Fibroblast of skin of scalp (primary cell): ENCODE measurements at places on chromosomes 7 and 10.
A peak's percentile ranks its signal among the peaks of the same experiment; 100 is the strongest.

DNA sequence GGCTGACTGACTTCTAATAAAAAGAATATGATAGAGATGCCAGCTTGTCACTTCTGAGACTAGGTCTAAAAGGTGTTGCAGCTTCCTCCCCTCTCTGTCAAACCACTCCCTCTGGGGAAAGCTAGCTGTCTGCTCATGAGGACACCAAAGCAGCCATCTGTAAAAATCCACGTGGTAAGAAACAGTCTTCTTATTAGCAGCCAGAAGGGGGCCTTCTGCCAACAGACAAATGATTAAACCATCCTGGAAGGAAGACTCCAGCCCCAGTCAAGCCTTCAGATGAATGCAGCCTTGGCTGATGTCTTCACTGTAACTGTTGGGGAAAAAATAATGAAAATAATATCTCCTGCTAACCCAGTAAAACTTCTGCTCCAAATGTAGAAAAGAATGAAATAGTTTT lies 41.9 kb upstream of the DAGLB start:
- no peak for DNase-seq

- no peak for DNase-seq
These were observed 44.1 kb downstream of the SGMS1 start for GRCh38 chr10:50579491-50580261.

GRCh38 chr10:29530112-29530976 lies 104.4 kb downstream of the SVIL start:
- DNase-seq: no peak

DNA sequence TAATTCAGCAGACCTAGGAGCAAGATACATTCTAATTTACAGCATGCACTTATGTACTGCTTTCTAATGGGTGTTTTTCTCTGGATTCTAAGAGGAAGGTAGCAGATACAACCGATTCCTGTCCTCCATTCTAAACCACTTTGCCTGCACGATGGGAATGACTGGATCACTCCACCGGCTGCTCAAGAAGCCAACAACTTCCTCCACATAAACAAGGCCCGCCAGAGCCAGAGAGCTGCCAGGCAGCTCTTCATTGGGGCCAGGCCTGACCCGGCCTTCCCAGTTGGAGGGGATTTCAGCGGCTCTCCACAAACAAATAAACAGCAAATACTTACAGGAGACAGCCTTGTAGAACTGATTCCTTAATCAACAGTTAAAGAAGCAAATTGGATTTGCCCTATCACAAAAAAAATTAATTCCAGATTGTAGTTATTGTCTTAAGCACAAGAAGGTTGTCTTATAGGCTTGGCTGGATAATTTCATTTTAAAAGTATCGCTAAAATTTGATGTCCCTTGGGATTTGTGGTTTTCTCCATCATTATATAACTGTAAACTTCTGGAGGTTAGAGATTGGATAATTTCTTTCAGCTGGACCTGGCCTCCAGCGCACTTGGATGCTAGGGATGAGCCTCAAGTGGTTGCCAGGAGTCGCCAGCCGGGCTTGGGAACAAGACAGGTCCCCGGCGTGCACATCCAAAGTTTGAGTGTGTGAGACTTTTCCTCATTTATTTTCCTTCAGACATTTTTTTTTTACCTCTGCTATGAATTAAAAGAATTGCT lies 20.9 kb downstream of the EBF3 start:
- peak; percentile 53 for DNase-seq

- peak; percentile 17 for DNase-seq
These were observed 48.9 kb downstream of the PARD3 start for GRCh38 chr10:34766266-34766600.

DNA sequence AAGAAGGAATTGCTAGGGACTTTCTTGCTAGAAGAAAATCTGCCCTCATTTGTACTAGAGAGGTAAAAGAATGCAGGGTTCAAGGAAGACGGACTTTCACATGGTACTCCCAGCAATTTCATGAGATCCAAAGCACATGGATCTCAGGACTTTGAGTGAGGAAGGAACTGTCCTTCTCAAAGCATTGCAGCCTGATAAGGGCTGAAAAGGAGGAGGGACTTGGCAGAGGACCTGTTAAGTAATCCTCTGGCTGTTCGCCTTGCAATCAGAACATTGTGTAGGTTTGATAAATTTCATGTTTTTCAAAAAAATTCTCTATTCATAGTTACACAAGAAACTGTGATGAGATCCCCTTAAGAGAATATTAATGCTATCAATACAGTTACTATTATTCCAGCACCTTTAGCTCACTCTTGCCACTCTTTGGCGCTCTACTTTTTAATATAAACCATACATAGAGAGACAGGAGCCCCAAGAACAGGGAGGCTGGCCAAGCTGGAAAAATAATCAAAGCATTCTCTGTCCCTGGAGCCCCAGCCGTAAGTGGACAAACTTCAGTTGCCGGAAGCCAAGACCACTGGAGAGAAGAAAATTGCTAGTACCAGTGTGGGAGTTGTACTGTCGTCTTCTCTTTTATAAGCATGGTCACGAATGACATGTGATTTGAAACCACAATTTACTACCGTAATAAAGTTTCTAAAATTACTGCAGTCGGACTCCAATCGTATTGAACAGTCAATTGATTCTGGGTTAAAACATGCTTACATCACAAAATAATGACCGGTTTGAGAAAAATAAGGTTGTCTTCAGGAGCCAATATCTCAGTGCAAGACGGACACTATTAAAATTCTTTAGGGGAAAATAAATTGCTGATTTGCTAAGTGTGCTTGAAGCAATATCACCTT lies 424.4 kb downstream of the SDK1 start:
- DNase-seq: no peak

- peak; percentile 55 for DNase-seq
These were observed 7.2 kb upstream of the ADAM22 start for GRCh38 chr7:87926581-87927461.

GRCh38 chr10:117805139-117805538 lies 241.6 kb downstream of the RAB11FIP2 start:
- DNase-seq: no peak

- DNase-seq: peak; percentile 34
These were observed 62.3 kb upstream of the DGKI start for GRCh38 chr7:137909042-137909441.

DNA sequence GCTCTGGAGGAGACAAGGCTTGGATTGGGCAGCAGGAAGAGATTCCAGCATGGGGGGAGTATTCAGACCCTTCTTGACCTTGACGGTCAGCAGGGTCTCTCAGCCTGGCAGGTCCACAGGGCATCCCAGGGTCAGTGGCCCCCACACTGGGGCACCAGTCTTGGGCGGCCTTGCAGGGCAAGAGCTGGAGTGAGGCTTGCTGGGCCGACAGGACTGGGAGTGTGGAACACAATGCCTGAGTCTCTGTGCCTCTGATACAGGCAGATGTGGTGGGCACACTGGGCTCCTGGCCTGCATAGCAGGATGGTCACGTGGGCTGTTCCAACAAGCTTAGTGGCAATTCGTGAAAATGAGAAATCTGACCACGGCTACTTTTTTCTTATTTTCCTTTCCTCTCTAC lies 229.7 kb downstream of the TCERG1L start:
- no peak for DNase-seq

GRCh38 chr7:105810556-105810955 lies 65.8 kb downstream of the ATXN7L1 start:
- no peak for DNase-seq

DNA sequence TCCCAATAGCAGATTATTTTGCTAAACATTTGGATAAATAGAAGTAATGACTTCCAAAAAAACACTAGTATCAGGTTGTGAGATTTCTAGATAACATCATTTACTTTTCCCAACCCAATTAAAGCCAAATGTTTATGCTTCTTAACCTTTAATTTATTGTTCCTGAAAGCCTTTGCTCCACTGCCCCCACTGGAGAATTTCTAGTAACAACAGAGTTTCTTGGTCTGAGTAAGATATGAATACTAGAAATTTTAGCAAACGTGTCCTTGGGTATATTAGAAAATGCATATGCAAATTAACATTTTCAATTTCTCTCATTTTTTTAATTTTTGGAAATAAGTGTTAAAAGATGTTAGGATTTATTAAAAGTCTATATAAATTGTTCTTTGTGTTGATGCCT lies 958.0 kb upstream of the PHF14 start:
- DNase-seq: no peak

DNA sequence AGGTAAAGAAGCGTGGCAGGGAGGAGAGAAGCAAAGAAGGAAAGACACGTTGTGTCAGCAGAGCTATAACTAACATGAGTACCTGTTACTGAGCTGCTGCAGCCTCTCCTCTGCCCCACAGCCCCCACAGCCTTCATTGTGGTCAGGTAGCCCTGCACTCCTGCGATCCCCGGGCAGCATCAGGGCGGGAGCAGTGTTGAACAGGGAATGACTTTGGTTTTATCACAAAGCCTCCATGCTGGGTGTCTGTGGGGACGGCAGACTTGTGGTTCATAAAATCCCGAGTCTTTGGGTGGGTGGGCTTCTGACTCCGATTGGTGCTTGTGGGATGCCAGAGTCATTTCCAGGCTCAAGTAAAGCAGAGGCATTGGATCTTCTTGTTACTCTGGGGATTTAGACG lies 14.8 kb upstream of the PRKAG2 start:
- DNase-seq: no peak

GRCh38 chr10:75283671-75284470 lies 48.1 kb upstream of the COMTD1 start:
- DNase-seq: peak; percentile 85

DNA sequence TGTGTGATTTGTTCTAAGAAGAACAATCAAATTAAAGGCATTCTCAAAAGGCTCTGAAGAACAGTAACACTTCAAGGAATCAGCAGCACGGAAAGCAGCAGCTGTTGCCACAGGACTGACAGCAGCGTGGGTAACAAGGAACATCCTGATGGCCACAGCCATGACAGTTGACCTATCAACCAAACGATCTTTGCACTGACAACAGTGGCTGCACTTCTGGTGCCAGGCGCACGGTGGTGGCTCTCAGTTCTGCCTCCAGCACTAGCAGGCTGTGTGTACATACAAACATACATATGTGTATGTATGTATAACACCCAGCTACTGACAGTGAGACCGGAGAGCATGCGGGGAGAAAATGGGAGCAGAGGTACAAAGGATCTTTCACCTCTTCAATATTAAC lies 114.1 kb downstream of the ZFAND4 start:
- DNase-seq: no peak

DNA sequence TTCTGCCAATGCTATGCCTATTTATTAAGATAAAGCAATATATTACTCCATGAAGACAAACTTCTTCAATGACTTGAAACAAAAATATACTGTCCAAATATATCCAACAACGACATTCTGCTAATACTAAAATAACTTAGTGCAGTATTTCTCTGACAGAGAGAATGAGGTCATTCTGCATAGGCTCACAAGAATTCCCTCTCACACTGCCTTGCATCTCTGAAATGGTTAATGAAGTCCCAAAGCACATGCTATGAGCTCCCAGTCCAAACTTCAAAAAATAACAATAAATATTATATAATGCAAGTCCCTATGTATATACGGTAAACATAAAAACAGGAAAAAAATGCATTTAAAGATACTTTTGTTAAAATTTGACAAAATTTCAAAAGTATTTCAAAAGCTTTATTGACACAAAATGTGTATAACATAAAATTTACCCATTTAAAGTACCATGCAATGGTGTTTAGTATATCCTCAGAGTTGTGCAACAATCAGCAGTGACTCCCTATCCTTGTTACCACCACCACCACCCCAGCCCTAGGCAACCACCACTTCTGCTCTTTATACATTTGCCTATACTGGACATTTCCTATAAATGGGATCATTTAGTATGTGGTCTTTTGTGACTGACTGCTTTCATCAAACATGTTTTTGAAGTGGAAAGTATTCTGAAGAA lies 27.6 kb downstream of the CHCHD3 start:
- peak; percentile 36 for DNase-seq

DNA sequence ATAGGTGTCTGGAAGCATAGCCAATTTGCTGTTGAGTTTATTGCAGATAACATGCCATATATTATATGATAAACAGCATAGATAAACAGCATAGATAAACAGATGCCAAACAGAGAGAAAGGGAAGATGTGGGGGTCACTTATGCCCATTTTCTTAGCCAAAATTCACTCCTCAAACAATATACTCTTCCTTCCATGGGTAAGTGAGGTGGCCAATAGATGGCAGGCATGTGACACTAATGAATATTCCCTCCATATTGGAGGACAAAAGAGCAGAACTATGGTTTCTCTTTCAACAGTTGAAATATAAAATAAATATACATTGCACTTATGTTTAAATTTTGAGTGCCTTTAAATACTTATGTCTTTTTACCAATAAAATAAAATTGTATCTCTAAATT lies 1212.8 kb downstream of the REEP3 start:
- peak; percentile 30 for DNase-seq

DNA sequence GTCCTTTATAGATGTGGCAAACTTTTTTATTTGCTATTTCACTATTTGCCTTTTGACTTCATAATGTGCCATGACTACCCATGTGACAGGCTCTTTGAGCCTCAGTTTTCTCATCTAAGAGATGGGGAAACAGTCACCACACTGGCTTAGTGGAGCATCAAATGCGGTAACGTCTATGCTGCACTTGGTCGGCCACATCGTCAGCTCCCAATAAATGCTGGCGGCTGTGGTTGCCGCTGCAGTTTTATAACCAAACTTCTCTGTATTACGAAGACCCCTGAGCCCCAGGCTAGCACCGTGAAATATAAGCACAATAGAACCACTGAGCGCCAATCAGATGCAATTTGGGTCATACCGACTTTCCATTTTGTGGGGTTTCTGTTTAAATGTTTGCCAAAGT lies 56.2 kb downstream of the PARP12 start:
- no peak for DNase-seq

DNA sequence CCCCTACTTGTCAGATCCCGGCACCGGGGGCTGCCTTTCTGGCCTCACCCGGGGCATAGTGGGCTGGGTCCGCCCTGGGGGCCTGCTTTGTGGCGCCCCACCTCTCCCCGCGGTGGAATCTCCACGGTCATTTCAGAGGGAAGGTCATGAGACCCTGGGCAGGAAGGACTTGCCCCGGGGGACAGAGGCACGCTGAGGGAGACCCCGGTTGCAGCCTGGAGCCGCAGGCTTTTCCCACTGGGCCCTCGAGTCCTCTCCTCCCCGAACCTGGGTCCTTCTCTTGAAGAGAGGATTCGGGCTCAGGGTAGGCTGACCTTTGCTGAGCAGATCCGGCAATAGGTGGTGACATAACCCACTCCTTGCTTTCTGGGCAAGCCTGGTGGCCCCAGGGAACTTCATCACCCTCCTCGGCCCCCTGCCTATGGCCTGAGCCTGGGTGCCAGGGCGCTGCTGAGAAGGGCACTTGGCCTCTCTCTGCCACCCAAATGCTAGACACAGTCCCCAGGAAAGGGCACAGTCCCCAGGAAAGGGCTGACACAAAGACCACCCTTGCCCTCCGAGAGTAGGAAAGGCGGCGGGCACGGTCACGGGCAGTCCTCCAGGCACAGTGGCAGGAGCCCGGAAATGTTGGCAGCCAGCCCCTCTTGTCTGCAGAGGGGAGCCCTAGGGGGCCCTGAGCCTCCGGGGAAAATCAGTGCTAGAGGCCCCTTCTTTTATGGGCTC lies 36.2 kb downstream of the FKBP6 start:
- no peak for DNase-seq

GRCh38 chr10:28768227-28768626 lies 90.9 kb downstream of the BAMBI start:
- no peak for DNase-seq

- no peak for DNase-seq
These were observed 53.1 kb upstream of the KDM7A start for GRCh38 chr7:140229591-140230515.

- DNase-seq: no peak
These were observed 26.3 kb downstream of the CFAP70 start for GRCh38 chr10:73332379-73332778.

- no peak for DNase-seq
These were observed 39.6 kb upstream of the EN2 start for GRCh38 chr7:155418304-155418703.

GRCh38 chr10:76970711-76971519 lies 666.7 kb downstream of the KCNMA1 start:
- DNase-seq: no peak

GRCh38 chr7:47521816-47522561 lies 59.9 kb downstream of the TNS3 start:
- DNase-seq: no peak
